ENCODE measurements at places on chromosomes 1 and 21. TPM values are rescaled to one million over a fixed set of nuclear protein-coding genes. Genes with fewer than 3 reads are reported as not detected.

The RASSF5 gene
- 193 TPM for total RNA-seq

The WASF2 gene
- 109 TPM for total RNA-seq

DNA sequence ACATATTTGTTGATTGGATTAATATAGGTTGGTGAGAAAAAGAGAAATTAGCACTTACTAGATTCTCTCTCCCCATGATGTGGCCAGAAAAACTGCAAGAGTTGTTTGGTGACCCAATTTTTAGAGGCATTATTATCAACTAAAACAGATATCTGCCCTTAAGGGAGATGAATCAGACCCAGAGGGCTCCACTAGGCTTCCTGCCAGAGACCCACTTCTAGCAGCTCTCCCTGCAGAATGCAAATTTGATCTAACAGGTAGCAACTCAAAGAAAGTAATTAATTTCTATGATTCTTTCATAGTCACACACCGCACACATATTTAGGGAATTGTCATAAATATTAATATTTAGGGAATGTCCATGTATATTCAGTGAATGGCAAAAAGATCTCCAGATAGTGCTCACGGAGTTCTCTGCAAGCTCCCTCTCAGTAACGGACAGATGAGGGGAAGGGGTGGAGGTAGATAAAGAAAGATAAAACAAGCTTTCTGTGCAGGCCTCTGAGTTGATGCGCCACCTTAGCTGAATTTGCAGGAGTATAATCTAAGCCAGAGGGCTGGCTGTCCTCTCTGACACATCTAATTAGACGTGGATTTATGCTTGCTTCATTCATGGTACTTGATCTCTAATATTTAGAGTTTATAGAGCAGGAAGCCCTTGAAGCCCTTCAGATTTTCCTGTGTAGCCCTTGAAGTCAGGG lies 84.1 kb upstream of the CCDC190 start:
- no peaks in the 10 kb centered on the region for H3K4me1 ChIP-seq
- no peak for DNase-seq
- H3K27ac ChIP-seq = no peak overlapping the region
- no peak overlapping the region for H3K4me3 ChIP-seq
- peaks cover 7% of the 10 kb centered on the region for H3K27me3 ChIP-seq

- DNase-seq = peak; percentile 49
- H3K27ac ChIP-seq = no peak overlapping the region
- H3K4me3 ChIP-seq = no peak overlapping the region
- peaks cover 3% of the 10 kb centered on the region for H3K36me3 ChIP-seq
- peaks cover 14% of the 10 kb centered on the region for H3K4me1 ChIP-seq
Observed at GRCh38 chr21:14115646-14116045, 95.1 kb downstream of the LIPI start.

- H3K27me3 ChIP-seq = no peaks in the 10 kb centered on the region
- no peak overlapping the region for H3K27ac ChIP-seq
- no peak for DNase-seq
- no peaks in the 10 kb centered on the region for H3K36me3 ChIP-seq
- no peaks in the 10 kb centered on the region for H3K4me1 ChIP-seq
Observed at GRCh38 chr1:118223426-118223825, 38.4 kb upstream of the SPAG17 start.

GRCh38 chr1:3651026-3651929 lies 1.0 kb upstream of the TP73 start:
- peaks cover 42% of the 10 kb centered on the region for H3K27me3 ChIP-seq
- no peak overlapping the region for H3K27ac ChIP-seq
- peak overlapping the region; percentile 53 for H3K4me3 ChIP-seq
- peaks cover 20% of the 10 kb centered on the region for H3K4me1 ChIP-seq
- peaks cover 7% of the 10 kb centered on the region for H3K36me3 ChIP-seq

GRCh38 chr1:163130225-163130856 lies 61.2 kb downstream of the RGS4 start:
- H3K4me1 ChIP-seq = no peaks in the 10 kb centered on the region
- no peaks in the 10 kb centered on the region for H3K27me3 ChIP-seq
- DNase-seq = no peak
- no peak overlapping the region for H3K27ac ChIP-seq
- H3K4me3 ChIP-seq = no peak overlapping the region
- no peaks in the 10 kb centered on the region for H3K36me3 ChIP-seq

DNA sequence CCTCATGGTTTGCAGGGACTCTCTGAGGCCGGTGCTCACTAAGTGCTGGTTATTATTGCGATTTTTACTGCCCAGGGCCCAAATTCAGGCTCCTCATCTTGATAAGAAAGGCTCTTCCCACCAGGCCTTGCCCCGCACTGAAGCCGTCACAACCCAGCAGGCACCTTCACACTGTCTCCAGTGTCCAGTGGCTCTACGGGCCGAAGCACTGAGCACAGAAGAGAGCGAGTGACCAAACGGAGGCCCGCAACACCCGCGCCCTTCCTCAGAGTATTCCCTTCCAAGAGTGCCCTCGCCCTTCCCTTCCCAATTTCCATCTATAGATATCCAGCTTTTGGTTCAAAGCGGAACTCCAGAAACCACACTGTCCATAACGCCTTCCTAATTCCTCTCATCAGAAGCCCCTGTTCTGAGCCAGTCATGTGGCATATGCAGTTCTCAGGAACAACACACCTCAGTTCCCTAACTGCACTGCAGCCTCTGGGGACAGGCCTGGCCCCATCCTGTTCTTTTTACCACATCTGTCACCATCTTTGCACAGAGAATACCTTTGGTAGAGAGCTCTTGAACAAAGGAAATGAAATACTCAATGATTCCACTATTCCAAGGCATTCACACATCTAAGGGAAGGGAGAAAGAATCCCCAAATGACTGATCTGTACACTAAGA lies 15.1 kb downstream of the FALEC start:
- H3K27me3 ChIP-seq = no peaks in the 10 kb centered on the region
- no peak overlapping the region for H3K27ac ChIP-seq
- H3K4me1 ChIP-seq = peaks cover 3% of the 10 kb centered on the region
- no peak overlapping the region for H3K4me3 ChIP-seq

DNA sequence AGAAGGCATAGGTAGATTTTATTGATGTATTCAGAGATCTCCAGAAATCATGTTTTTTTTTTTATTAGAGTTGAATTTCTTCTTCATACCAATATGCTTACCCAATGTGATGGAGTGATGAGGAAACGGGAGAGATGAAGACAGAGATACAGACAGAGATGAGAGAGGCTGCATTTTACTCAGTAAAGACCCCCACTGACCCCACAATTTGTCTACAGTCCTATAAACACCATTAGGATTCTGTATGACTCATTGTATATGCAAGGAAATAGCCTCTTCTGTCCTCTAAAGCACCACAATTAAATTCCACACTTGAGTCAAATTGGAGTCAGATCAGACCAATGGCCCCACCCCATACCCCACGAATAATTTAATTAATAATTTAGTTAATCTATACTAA lies 44.0 kb downstream of the RUNX1 start:
- DNase-seq = no peak
- H3K36me3 ChIP-seq = peaks cover 33% of the 10 kb centered on the region
- H3K27ac ChIP-seq = no peak overlapping the region
- H3K4me3 ChIP-seq = no peak overlapping the region
- peaks cover 47% of the 10 kb centered on the region for H3K4me1 ChIP-seq
- H3K27me3 ChIP-seq = no peaks in the 10 kb centered on the region
